SW 1271 (cell line): ENCODE measurements at places on chromosomes 5 and 9.

DNA sequence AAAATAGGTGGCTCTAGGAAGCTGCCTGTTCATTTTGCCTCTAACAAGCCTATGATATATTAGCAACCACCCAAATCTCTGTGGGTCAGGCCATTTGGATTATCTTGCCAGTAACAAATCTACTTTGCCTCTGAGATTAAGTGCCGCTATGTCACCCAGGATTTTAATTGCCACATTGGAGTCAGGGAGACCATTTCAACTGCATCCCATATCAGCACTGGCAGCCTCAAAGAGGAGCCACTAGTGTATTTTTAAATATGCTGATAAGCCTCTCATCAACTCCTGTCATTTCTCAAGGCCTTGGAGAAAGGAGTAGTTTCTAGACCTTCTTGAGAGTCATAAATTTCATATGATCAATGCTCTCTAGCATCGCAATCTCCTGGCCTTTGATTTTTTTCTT is 12.1 kb upstream of the ADAMTS19 start:
- no peak for DNase-seq

DNA sequence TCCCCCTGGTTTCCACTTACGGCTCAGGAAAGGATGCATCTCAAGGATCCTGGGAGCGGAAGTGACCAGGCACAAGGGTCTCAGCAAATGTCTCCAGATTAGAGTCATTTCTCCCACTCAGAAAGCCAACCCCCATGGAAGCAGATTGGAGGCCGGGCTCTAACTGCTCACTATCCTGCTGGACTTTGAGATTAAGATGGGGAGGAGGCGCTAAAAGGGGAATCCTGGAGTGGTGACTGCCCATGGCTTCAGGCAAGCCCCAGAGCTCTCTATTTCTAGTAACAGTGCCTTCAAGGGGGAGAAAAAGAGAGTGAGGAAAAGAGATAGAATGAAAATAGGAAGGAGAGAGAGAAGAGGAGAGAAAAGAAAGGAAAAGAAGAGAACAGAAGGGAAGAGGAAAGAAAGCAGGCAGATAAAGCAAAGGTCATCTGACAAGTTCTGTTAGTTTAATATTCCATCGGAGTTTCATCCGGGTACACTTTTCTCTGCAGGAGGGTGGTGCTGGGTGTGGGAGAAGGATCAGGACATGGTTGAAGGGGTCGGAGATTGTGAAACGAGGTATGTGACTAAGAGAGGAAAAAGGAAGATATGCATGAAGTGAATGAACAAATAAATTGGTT is at the start of gene AGXT2:
Gene AGXT2 (minus strand): TSS at position 165 of the 620 bp plus-strand sequence. CDS start 57 bp downstream, at position 108.
- DNase-seq: no peak

DNA sequence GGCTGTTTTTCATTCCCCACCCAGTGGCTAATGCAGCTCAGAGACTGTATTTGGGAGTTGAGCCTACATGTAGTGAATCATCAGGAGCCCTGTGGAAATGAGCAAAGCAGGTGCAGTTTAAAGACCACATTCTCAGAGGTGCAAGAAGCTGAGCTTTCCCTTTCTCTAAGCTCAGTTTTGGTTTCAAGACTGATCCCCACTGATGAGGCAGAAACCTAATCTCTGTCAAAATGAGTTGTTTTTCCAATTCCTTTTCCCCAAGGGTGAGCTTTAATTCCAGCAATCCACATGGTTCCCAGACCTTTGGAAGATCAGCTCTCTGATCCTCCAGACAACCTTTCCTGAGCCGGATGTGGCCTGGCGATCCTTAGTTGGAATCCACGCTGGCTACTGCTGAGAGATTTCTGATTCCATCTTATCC is 420.5 kb downstream of the EBF1 start:
- DNase-seq: no peak

DNA sequence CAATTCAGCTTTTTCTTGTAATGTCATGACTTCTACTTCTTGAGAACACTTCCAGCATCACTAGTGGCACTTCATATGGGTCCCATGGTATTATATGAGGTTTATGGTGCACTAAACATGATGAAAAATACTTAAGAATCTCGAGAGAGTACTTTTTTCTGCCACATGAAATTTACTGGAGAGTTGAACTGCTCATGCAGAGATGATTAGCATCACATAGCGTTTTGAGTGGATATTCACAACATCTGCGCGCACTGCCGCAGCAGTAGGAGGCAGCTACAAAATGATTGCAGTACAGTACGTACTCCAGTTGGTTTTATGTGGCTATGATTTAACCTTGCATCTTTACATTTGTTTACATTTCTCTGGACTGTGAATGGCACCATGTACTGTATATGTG is 14.7 kb downstream of the RAD1 start:
- no peak for DNase-seq

DNA sequence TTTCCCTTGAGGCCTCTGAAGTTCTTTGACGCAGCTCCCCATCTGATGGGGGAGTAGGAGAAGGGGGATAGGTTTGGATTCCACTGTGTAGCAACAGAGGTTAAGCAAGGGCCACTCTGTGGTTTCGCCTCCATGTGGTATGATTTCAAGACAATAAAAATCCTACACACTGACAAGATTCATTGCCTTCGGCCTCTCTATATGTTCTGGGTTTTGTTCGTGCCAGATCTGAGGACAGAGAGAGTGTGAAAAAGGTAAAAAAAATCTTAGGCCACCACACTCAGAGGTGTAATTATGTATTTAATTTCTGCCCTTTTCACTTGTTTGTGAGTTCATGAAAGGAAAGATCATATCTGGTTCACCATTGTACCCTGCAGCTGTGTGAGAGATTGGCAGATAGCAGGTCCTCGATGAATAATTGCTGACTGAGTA is 715.2 kb upstream of the ZNF608 start:
- DNase-seq: no peak

- peak; percentile 58 for DNase-seq
Observed at GRCh38 chr5:57488215-57488955, 5.8 kb upstream of the ACTBL2 start.

- DNase-seq: no peak
Observed at GRCh38 chr9:99368341-99369326, 146.6 kb downstream of the SEC61B start.

GRCh38 chr5:174999581-174999980 is 275.2 kb downstream of the MSX2 start:
- DNase-seq: no peak

GRCh38 chr5:57476601-57477056 is 6.0 kb downstream of the ACTBL2 start:
- no peak for DNase-seq

DNA sequence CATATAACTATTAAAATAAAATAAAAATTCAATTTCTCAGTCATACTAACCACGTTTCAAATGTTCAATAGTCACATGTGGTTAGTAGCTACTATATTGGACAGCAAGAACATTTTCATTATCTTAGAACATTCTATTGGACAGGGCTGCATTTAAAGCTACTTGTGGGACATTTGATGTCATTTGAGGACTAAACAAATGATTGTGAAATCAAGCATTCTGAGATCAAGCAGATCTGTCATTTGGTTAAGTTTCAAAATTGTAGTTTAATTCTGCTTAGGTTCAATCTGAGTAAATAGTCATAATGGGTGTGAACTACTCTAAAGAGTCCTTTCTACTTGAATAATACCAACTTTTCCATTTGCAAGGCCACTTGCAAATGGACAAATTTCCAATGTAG is 226.9 kb upstream of the C9orf72 start:
- no peak for DNase-seq
